Cortex of kidney (tissue), 1 donor: ENCODE measurements at places on chromosomes 5 and 9.

DNA sequence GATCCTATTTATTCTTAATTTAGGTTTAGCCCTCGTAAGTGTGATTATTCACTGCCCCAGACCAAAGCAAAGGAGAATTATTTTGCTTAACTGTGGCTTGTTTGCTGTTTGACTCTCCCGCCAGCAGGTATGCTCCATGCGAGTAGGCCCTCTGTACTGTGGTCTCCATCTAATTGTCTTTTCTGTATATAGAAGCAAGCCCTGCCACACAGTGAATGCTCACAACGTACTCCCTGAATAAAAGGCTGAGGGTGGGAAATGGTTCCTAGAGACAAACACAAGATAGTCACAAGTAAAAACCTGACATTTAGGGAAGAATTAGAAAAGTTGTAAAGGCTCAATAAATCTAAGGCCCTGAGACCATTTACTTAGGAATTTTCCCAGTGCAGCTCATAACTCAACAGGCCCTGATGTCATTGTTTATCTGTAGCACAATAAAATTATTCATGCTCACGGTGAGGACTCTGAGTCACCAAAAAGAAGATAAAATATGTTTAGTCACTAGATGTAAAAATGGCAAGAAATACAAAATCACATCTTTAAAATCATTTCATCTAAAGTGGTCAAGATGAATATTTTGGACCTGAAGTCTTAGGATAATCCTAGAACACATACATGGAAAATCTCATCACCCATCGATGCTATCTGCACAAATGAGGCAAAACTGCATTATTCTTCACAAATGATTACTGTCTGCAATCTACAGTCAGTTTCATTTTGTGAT is 473.2 kb downstream of the ENC1 start:
- DNase-seq, result no peak

GRCh38 chr9:89801742-89802670 is 197.2 kb downstream of the GADD45G start:
- no peak for DNase-seq

- DNase-seq, result no peak
Measured at GRCh38 chr5:178433273-178433775, 156.9 kb downstream of the COL23A1 start.

GRCh38 chr9:37335238-37335637 is 87.3 kb upstream of the GRHPR start:
- DNase-seq, result no peak

GRCh38 chr9:10050016-10050415 is 562.8 kb downstream of the PTPRD start:
- DNase-seq, result no peak

GRCh38 chr9:131567910-131568309 is 22.6 kb downstream of the PRRT1B start:
- no peak for DNase-seq

GRCh38 chr5:115423541-115423940 is 121.0 kb downstream of the FEM1C start:
- no peak for DNase-seq

- no peak for DNase-seq
Measured at GRCh38 chr5:87765009-87765408, 352.3 kb upstream of the CCNH start.

DNA sequence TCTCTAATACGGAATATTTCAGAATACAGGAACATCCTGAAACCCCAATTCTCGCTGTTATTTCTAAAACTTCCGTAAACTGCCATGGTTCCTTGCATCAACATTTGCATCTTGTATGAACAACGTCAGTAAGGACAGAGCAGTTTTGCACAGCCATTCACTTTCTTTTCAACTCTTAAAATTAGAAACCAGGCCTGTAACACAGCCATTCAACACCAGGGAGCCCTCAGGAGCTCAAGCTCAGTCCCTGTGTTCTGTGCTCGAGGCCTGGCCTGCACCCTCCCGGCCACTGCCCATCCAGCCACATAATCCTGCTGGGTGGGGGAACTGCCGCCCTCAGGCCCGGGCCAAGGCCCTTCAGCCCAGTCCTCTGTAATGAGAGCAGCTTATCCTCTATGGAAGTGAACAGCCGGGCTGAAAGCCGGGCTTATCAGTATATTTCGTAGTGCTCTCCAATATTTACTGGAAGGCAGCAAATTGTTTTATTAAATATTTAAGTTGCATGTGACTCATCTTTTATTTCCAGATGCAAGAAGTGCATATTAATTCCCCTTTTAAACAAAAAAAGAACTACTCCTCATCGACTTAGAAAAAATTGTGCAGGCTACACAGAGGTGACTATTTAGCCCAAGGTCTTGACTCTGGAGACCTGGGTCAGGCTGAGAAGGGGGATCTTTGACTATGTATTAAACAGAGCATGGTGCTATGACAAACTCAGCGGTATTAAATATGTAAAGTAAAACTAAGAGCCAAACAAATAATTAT is 33.2 kb upstream of the SLC6A3 start:
- DNase-seq, result no peak

DNA sequence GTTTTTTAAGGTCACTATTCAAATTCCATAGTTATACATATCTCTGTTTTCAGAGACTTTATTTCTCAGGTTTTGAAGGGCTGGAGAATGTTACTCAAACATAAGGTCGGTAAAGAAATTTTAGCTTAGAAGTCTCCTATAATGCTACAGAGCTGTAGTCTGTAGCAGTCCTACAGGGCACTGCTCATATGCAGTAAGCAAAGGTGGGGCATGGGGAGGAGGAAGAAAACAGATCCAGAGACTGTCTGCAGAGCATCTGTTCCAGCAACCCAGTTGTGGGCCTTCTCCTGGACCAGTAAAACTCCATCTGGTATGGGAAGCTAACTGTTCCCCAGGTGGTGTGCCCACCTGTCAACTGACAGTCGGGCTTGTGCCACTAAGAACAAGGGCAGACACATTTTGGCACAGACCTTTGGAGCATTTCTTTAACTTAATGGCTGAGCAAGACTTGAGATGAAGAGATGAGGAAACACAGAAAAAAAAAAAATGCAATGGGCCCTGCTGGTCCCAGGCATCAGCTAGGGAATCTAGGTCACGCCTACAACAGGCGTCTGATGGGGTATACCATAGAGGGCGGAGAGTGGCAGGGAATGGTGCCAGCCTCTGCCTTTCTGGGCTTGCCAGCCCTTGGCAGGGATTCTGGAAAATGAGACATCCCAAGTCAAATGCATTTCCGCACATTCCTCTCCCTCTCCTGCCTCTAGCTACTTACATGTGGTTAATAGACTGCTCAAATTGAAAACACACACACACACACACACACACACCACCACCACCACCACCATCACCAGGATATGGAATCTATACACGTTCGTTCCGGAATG is 218.9 kb downstream of the ARL15 start:
- no peak for DNase-seq

DNA sequence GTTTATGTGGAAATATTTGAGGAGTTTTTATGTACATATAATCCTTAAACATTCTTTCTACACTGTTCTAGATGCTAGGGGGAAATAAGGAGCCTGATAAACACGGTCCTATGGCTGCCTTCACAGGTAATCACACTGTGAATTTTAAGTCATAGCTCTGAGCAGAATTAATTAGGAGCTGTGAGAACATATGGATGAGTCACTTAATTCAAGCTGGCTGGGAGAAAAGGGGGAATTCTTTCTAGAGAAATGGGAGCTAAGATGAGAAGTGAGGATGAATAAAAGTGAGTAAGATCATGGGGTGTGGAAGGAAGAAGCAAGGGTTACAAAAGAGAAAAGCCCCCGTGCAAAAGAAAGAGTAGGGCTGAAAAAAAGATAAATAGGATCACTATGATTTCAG is 290.8 kb downstream of the DNAH5 start:
- no peak for DNase-seq

DNA sequence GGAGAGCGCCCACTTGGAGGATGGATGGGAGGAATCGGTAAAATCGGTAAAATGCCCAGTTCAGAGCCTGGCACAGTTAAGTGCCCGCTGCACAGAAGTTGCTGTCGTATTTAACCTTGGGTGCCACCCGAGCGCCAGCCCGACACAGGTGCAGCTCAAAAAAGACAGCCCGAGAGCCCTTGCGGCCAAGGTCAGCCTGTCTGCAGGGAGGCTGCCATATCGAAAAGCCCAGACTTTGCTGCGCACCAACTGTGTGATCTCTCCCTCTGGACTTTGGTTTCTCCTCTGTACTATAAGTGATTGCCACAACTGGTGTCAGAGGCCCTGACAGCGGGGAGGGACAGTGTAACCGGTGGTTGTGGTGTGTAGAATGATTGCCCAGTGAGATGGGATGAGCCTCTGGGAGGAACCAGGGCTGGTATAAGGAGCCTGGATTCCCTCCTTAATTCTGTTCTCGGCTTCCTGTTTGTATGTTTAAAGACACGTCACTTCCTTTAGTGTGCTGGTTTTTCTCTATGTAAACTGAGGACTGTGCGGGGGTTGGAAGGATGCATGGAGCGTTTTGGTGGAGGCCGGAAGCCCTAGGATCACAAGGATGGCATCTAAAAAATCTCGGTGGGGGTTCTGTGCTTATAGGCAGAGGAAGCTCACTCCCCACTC is 792 bp downstream of the NTMT1 start:
- no peak for DNase-seq

DNA sequence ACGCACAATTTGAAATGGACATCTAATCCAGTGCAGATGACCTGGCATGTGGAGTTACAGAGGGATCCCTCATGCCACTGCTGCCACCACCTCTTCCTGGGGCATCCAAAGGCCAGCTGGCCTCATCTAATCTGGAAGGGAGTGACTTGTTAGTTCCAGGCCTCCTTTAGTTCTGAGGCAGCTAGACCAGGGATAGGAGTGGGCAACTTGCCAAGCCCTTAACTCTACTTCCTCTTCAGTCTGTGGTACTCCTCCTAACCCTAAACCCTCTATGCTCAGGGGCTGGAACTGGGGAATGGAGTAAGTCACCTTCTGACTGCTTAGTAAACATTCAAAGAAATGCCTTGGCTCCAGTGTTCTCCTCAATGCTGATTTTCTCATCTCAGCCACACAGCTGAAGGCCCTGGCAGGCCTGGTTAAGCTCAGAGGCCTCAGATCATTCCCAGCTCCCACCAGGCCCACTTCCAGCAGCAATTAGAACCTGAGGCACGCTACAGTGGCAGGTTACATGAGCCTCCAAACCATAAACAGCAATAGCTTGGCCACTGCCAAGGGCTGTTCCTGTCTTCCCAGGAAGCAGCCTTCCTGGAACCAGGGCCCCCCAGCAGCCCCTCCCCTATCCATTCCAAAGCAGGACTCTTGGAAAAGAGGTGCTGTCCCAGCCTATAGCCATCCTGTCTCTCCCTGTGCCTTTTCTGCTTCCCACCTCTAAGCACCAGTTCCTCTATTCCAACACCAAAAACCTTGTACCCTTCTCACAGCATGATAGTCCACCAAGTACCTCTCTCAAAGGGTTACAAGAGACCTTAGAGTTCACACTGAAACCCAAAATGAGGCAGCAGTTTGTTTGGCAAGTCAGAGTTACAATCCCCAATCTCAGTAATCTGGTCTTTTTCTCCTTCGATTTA is 2.0 kb downstream of the EIF4EBP3 start:
- no peak for DNase-seq

- DNase-seq, result no peak
Measured at GRCh38 chr9:7394002-7394774, 405.4 kb downstream of the DMAC1 start.
